ENCODE measurements at places on chromosomes 2 and 18.

DNA sequence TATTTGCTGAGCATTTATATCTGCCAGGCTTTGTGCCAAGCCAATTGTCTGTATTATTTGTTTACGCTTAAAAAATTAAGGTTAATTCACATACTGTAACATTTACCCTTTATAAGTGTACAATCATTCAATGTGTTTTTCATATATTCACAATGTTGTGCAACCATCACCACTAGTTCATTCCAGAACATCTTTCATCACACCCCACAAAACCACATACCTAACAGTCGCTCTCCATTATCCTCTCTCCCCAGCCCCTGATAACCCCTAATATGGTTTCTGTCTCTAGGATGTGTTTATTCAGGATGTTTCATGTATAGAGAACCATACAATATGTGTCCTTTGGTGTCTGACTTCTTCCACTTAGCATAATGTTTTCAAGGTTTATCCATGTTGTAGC, 234.1 kb downstream of the INSIG2 start:
- no peak for DNase-seq

DNA sequence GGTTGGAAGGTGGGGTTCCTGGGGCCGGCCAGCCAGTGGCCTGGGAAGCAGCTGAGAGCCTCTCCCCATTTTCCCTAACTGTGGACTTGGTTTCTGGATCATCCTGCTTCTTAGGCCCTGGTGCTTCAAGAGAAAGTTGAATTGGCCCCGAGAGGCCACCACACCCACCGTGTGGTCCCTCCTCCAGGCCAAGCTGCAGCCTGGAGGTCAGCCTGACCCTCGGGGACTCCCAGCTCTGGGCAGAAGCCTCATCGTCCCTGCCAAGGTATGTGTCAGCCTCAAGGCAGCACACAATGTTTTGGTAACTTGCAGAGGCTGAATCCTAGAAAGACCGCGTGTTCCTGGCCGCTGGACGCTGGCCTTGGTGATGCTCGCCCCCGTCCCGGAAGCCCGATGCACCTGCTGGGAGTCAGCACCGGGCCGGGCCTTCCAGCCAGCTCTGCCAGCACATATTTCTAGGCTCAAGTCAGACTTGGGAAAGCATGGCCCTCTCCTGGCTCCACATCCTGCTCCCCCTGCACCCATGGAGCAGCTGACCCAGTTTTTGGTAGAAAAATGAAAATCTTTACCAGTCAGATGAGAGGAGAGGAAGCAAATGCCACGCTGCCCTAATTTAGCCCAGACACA, 72.6 kb downstream of the ACTR2 start:
- no peak for DNase-seq

DNA sequence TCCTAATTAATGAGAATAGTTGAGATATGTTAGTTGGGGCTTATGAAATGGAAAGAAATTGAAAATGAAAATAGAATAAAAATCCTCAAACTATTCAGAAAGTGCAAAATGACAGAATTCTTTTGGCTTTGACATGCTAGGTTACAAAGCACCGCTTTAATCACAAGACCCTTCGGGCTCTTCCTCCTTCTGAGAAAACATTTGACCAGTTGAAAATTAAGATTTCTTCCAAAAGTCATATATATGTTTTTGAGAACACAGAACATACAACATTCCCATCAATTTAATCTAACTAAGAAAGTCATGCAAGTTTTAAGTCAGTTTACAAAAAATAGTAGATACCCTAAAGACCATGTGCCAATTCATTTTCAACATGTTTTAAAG, 2.2 kb upstream of the SLC40A1 start:
- no peak for DNase-seq

GRCh38 chr2:43128559-43128955, 97.8 kb downstream of the ZFP36L2 start:
- DNase-seq = no peak

- peak; percentile 61 for DNase-seq
Measured at GRCh38 chr2:176554101-176555048, 285.1 kb downstream of the MTX2 start.

DNA sequence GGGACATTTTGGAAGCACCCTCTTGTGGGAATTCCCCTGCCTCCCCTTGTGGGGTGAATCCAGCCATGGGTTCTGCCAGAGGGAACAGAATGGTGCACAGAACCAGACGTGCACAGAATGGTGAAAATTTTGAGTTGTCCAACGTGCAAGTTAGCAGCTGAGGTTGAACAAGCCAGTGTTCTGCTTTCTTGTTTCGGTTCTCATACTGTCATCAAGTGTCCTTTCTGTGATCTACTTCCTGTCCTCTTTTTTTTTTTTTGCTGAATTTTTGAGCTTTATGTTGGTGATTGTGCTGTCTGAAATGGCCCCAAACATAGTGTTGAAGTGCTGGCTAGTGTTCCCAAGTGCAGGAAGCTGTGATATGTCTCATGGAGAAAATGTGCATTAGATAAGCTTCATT, 21.5 kb upstream of the REEP1 start:
- peak; percentile 68 for DNase-seq

GRCh38 chr2:18159896-18160295, 281.4 kb downstream of the KCNS3 start:
- DNase-seq = no peak

GRCh38 chr2:65231121-65231520, 3.5 kb downstream of the ACTR2 start:
- no peak for DNase-seq

DNA sequence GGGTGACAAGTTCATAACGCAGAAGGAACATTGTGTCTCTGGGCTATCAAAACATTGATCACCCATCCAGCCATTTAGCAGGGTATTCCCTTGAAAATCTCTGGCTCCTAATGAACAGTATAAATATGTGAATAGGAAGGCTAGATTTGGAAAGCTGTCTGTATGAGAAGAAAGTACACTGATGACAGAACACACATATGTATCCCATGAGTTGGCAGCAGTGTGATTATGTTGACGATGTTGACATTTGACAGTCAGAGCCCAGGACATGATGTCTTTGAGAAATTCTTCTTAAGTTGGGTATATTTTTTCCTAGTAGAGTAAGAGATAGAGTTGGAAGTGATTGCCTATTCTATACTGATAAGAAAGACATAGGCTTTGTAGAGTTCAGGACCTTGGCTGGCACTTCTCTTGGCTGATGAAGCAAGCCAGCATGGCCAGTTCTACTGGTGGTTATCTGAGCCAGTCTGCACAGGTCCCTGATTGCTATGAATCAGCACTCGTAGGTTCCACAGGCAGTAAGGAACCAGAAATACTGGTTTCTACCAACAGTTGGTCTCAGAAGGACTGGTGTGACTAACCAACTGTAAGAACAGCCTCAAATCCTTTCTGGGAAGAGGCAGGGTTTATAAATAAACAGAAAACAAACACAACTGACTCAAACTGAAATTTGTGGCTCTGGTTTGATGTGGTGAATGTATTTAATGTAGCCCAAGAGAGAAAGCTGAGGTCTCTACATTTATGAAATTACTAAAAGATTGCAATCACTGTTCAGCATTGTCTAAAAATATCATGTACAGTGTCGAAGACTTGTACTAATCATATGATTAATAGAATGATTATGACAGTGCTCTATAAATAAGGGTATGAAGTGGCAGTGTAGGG, 43.9 kb upstream of the RAPH1 start:
- DNase-seq = peak; percentile 43

DNA sequence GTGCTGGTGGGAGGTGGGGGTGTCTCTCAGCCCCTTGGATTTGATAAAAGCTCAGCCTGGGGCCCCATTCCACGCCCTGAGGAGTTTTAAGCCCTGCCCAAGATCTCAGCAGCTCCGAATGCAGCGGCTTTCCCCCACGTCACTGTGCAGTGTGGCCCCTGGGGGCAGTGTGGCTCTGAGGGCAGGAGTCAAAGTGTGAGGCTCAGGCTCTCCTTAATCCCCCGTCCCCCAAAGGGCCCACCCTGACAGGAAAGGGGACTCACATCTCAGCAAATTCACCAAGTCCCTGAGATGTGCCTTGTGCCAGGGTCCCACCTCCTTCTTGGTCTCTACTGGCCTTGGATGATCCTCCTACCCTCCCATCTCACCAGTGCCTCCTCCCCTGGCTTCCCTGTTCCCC, 25.2 kb downstream of the NPPC start:
- DNase-seq = no peak

GRCh38 chr2:74499940-74500577, 656 bp upstream of the LBX2 start:
- DNase-seq = peak; percentile 37

DNA sequence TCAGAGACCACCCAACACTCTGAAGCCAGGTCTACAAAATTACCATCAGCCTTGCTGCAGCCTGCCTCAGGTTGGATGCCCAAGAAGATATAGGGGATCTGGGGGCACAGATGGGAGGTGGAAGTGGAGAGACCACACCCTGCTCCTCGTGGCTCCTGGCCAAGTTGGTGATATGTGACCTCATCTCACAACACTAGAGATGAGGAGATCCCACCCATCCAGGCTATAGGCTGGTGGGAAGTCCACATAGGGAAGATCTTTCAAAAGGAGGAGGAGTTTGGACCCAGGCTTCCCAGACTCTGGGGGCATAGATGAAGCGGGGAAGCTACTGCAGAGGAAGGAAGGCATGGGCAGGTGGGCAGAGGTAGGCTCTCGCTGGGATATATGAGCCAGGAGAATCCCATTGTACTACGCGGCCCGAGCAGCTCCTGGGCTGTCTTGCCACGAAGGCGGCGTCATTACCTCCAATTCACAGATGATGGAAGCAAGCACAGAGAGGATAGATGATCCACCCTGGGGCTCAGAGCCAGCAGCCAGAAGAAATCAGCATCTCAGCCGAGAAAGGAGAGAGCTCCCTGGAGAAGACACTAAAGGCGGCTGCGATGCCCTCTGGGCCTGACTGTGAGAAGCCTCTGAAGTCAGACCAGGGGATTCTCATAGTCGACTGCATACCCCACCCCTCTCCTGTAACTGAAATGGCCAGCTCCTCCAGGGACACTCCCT, 96.0 kb downstream of the RHOB start:
- no peak for DNase-seq

GRCh38 chr18:59604877-59605276, 92.3 kb downstream of the CCBE1 start:
- DNase-seq = no peak

- DNase-seq = no peak
Measured at GRCh38 chr18:48573632-48574283, 34.9 kb downstream of the CTIF start.

DNA sequence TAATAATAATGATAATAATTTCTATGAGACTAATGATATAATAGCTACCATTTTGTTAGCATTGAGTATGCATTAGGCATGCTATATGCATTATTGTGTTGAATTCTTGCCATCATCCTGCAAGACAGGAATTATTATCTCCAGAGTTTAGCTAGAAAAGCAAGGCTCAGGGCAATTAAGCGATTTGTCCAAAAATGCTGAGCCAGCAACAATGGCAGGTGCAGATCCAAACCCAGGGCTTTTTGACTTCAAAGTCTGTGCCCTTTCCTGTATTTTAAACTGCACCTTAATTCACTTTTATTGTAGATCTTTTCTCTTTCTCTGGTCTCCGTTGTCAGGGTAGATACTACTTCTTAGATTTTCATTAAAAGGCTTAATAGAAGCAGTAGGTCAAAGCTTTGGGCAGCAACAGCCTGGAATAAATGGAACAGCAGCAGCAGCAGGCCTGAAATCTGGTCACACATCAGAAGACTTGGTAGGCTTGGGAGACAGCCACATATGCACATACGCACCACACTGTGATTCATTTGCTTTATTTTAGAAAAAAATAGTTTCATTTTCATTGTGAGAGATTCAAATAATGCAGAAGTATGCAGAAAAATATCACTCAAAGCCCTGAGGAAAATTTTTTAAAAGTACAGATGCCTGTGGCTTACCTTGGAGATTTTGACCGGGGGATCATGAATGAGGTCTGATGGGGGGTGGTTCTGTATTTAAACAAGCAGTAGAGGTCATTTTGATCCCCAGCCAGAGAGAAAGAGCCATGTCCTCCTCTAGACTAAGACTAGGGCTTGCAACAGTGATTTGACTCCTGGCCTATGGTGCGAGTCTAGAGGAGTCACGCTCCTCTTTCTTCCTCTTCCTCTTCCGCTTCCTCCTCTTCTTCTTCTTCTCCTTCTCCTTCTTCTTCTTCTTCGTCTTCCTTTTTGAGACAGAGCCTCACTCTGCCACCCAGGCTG, 455.7 kb downstream of the TSN start:
- DNase-seq = no peak

GRCh38 chr2:100073110-100073509, 69.3 kb downstream of the AFF3 start:
- DNase-seq = no peak

DNA sequence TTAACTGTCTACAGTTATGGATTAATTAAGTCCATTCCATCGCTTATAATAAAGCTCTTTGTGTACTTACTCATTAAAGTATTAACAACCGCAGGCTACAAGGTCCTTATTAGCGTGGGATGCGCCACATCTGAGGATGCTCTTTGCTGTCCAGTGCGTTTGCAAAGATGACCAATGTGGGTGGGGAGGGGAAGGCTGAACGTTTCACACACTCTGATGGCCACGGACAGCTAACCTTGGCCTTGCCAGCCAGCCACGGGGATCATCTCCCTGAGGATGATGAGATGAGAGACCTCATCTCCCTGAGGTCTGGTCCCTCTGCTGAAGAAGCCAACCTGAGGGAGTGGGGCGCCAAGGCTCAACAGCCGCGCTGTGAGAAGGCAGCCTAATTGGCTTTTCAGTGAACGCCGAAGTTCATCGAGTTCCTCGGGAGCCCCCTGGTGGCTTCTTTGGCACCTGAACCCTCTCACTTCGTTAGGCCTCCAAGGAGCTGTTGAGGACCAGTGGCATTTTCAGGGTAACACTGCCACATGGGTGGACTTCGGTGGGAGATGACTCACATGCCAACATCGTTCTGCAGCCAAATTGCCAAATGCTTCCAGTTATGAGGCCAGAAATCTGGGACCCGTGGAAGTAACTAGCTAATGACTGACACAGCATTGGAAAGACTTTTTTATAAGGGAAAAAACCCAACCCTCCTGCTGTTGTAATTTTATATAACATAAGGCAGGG, 69.3 kb upstream of the SEC11C start:
- peak; percentile 73 for DNase-seq

DNA sequence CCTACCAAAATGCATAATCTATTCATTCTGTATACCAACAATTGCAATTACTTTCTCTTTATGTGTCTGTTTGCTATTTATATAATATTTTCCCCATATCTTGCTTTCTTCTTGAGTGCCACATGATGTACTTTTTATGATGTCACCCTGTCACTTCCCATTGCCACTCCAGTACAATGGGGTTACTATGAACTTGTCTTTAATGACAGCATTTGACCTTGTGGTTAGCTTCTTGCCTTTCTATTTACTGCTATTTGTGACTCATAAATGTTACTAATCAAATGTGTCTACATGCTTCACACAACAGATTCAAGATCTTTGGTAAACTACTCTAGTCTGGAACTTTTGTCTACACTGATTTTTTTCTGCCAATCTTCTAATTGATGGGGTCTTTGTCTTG, 486.3 kb downstream of the NR4A2 start:
- DNase-seq = no peak

DNA sequence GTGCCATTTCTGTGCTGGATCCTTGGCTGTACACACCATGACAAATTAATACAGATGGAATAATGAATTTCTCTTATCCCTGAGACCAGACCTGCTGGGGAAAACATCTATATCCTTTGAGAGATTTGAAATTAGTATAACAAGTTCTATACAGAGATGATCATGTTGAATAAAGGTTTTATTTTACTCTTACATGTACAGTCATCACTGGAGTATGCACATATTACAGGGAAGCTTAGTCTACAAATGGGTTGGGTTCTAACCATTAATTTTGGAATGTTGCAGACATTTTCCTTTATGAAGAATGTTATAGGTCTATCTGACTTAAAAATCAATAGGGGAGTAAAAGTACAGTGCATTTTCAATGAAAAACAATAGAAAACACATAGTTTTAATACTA, 29.9 kb upstream of the MMADHC start:
- DNase-seq = no peak
